ENCODE measurements at places on chromosomes 13 and 19.
A peak's percentile ranks its signal among the peaks of the same experiment; 100 is the strongest.

DNA sequence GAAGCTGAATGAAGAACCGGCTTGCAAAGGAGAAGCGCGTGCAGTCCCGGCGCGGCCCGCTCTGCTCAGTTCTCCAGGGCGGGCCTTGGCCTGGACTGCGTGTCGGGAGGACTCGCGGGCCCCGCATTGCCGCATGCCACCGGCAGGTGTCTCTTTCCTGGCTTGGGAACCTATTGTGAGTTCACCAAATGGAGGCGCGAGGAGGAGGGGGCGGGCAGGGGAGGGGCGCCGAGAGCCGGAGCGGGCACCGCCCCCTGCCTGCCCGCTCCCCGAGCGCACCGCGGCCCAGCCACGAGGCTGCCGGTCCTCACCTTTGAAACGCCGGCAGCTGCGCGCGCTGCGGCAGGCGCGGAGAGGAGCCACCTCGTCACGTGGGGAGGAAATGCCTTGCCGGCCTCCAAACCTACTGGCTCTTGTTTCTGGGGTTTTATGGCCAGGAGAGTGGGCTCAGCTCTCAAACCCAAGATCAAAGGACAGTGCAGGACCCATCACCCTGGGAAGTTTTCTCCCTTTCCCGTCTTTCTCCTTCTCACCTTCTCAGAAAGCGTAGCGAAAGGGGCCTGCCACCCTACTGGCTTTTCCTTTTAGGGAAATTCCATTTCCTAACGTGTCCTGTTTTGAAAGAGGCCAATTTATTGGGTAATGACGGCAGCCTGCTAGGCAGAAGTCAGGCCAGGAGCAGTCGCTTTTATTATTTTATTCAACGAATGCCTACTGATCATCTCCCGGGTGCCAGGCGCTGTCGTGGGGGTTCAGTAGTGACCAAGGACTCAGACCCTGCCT is 13.8 kb upstream of the UBE2L5 start:
- DNase-seq, result peak; percentile 81

DNA sequence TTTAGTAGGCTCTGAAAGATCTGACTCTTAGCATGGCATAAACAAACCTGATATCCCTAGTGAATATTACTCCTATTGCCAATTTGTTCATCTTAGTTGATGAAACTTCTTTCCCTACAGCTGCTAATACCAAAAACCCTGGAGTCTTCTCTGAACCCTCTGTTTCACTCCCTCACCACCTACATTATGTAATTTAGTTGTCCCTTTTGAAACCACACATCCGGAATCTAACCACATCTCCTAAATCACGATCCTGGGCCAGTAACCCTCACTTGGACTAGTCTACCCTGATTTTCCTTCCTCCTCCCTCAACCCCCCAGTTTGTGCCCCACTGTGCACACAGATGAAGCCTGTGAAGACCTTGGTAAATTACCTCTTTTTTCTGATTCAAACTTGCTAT is 1.2 kb downstream of the ZNF256 start:
- DNase-seq, result no peak

GRCh38 chr13:94710881-94711560 is 1.3 kb downstream of the SOX21 start:
- no peak for DNase-seq

- no peak for DNase-seq
Measured at GRCh38 chr19:29326849-29327840, 114.2 kb upstream of the UQCRFS1 start.

DNA sequence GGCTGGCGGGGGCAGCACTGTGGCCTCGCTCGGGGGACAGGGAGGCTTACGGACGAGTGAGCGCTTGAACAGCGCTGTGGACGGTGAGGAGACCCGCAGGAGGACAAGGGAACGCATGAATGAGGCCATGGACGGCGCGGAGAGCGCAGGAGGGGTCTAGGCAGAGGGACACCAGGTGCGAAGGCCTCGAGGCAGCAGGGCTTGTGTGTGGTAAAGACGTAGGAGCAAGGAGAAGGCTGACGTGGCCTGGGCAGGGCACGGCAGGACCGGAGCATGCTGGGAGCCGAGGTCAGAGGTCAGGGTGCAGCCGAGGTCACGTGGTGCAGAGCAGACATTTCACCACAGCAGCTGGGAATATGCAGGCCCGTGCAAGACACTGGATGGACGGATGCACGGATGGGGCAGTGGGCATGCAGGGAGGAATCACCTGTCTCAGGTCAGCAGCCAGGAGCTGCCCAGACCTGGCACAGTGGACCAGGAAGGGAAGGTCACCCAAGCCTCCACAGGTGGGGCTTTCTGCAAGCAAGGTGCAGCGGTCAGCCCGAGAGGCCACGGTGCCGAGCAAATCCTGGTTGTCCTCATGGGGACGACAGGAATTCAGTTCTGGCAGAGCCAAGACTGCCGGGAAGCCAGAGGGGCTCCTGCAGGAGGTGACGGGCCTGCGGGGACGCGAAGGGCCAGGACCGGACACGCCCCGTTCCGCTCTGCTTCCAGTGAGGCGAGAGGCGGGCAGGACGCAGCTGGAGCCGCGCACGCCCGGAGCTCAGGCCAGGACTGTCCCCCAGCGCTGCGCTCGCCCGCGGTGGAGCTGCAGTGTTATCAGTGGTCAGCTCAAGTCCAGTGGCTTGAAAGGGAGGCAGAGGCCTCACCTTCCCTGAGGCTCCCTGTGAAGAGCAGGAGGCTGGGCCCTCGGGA is 72.2 kb downstream of the RASA3 start:
- DNase-seq, result no peak

- DNase-seq, result no peak
Measured at GRCh38 chr13:104357174-104357573, 1291.0 kb upstream of the SLC10A2 start.

- DNase-seq, result no peak
Measured at GRCh38 chr19:46482631-46483030, 11.3 kb upstream of the PNMA8A start.

DNA sequence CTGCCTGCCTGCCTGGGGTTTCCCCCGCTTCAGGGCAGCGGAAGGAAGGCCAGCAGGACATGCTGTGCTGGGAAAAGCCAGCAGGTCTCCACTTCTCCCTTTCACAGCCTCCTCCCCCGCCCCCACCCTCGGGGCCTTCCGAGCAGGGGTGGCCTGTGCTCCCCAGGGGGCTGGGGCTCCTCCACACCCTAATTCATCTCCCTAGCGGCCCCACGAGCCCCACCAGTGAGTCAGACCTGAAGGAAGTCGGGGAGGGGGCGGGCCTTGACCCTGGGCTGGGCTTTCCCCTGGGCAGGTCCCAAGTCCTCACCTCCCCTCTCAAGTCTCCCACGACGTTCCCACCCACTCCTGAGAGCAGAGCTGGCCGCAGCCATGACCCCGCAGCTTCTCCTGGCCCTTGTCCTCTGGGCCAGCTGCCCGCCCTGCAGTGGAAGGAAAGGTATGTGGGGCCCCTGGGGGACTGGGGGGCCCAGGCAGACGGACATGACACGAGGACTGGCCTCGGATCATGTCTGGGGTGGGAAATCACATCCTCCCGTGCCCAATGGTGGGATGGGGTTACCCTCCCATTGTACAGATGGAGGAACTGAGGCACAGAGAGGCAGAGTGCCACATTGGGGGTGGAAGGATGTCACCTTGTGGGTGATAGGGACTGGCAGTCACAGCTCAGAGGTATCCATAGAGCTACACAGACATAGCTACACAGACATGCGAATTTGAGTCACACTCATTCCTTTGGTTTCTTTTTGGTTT is at the start of gene EBI3:
TSS of gene EBI3 (plus strand) at position 345 of the 753 bp plus-strand sequence. CDS start at position 373, 28 bp downstream.
- no peak for DNase-seq

DNA sequence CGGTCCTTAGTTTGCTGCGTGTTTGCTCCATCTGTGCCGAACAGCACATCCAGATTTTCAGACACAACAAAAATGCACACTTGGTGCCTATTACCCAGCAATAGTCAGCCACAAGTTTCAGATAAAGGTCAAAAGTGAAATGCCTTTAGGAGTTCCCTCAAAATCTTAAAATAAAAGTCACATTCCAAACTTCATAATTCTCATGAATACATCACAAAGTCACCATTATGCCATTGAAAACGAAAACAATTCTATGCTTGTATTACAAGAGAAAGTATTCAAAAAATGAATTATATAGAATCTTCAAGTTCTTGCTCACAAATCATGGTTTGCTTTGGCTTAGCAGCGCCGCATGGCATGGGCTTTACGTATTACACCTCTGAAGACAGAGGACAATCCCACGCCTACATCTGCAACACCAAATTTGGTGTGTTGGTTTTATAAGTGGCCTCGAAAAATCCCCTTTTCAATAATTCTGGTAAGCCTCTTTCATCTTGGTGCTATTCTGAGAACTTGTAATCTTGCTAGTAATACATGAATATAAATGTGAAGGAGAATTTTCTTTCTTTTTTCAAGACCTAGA is 26.6 kb downstream of the COL4A1 start:
- DNase-seq, result no peak

GRCh38 chr13:83943530-83944279 is 61.4 kb upstream of the SLITRK1 start:
- DNase-seq, result no peak

- DNase-seq, result no peak
Measured at GRCh38 chr13:64186503-64187250, 2771.0 kb upstream of the PCDH20 start.

- DNase-seq, result no peak
Measured at GRCh38 chr13:60679928-60680694, 283.1 kb downstream of the TDRD3 start.

DNA sequence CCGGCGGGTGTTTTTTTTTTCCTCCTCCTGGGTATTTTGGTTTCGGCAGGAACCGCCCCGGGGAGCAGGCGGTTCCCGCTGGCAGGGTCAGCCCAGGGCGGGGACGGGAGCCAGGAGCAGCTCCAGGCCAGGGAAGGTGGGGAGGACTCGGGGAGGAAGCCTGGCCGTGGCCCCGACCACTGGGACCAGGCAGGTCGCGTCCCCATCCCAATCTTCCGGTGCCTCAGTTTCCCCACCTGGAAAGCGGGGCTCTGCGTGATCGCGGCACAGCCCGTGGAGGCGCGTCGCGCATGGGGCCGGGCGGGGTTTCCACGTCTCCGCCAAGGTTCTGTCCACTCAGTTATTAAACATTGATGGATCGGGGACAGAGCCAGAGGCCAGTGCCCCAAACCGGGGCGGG is 34.8 kb downstream of the IL12RB1 start:
- no peak for DNase-seq

- DNase-seq, result no peak
Measured at GRCh38 chr13:92172191-92172590, 773.8 kb downstream of the GPC5 start.

GRCh38 chr13:45295536-45295935 is 45.4 kb downstream of the TPT1 start:
- DNase-seq, result no peak

DNA sequence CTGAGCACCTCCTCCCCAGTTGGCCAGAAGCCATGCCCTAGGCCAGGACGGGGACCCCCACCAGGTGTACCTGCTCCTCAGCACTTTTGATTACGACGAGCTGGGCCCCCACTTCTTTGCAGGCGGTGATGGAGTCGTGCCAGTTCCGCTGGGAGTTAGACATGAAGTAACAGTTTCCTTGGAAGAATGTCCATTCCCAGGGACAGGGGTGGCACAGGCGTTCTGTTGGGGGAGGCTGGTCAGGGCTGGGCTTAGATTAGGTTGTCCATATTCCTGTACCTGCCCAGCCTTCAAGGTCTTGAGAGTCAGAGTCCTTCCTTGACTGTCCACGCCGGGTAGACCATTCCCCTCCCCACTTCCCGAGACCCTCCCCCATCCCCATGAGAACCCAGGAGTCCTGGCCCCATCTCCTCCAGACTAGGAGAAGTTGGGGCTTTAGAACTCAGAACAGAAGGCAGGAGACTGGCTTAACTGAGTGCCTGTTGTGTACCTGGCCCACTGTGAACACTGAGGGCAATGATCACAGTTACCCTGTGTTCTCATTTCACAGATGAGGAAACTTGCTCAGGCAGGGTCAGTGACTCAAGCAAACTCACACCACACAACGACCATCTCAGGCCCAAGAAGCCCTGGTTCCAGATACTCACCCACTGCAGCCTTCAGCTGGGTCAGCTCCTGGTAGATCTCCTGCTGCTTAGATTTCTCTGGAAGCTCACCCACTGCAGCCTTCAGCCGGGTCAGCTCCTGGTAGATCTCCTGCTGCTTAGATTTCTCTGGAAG is 2.3 kb downstream of the CD209 start:
- no peak for DNase-seq

GRCh38 chr19:15944401-15944800 is 4.4 kb upstream of the OR10H4 start:
- no peak for DNase-seq

GRCh38 chr13:102380012-102380411 is 21.8 kb downstream of the FGF14 start:
- no peak for DNase-seq

DNA sequence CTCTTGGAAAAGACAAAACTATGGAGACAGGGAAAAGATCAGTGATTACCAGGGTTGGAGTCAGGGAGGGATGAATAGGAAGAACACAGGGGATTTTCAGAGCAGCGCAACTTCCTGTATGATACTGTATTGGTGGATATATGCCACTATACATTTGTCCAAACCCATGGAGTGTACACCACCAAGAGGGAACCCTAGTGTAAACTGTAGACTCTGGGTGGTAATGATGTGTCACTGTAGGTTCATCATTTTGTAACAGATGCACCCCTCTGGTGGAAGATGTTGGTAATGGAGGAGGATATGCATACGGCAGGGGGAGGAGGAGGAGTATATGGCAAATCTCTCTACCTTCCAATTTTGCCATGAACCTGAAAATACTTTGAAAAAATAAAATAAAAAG is 68.1 kb downstream of the UFM1 start:
- DNase-seq, result no peak

DNA sequence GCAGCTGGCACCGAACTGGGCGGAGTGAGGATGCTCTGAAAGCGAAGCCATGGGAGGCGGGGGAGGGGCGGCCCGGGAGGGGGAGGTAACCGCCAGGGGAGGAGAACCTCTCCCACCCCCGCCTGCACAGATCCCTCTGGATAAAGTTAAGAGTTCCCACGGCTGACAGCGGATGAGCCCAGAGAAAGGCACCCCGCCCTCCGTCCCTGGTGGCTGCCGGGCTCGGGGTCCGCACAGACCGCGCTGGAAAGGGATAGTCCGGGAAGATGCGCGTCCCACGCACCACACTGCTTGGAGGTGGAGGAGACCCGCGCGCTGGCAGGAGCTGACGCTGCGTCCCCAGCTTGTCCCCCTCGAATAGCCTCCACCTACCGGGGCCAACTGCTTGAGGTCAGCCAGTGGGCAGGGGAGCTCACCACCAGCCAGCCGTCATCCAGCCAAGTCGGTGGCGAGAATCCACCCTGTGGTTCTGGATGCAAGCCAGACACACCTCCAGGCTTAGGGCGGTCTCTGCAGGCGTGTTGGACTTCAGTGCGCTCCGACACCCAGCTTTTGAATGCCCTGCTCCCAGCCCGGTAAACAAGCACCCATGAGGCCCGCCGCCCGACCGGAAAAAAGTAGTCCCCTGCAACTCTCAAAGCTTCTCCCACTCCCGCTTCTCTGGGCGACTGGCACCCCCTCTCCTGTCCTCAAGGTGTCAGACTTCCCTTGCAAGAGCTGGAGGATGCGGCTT is at the start of gene TRPC4:
TSS of gene TRPC4 (minus strand) at position 17 of the 733 bp plus-strand sequence. CDS start 86,439 bp downstream, outside the sequence.
- DNase-seq, result no peak

DNA sequence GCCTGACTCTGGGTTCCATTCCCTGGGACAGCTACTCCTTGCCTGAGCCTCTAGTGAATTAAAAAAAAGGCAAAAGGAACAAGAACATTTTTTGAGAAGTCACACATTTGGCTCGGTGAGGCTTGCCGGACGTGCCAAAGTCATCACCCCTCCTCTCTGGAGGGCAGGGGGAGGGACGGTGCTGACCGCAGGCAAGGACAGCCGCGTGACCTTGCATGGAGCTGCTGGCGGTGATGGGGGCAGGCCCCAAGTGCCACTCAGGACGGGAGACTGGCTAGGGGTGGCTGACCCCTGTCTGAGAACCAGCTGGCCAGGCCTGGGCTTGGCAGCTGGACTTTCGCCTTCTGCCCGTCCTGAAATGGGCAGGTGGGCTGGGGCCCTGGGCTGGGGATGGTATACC is 26.4 kb downstream of the MAP2K2 start:
- no peak for DNase-seq
